ENCODE measurements at places on chromosomes 4 and X. TPM values are rescaled to one million over a fixed set of nuclear protein-coding genes. Genes with fewer than 3 reads are reported as not detected.

DNA sequence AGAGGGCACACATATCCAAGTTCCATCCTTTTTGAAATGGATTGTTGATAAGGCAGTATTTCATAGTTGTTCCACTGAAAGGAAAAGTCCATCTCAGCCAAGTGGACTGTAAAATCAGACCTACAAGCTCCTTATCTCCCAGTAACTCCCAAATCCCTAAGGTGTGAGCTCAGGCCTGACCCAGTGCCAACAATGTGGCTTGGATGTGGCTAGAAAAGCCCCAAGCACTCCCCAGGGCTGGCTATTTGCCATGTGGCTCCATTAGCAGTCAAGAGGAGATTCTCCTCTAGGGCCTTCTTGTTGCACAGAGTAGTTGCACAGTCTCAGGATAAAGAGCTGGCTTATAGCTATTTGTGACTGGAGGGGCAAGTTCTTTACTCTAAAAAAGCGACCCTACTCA is 25.0 kb upstream of the DGKK start:
- DNase-seq = no peak

- peak; percentile 32 for DNase-seq
Observed at GRCh38 chr4:24583451-24584210, 723 bp downstream of the DHX15 start.

Gene CDKL5
- total RNA-seq = 18.3 TPM

- no peak for DNase-seq
Observed at GRCh38 chr4:104015680-104016079, 295.9 kb upstream of the TACR3 start.

DNA sequence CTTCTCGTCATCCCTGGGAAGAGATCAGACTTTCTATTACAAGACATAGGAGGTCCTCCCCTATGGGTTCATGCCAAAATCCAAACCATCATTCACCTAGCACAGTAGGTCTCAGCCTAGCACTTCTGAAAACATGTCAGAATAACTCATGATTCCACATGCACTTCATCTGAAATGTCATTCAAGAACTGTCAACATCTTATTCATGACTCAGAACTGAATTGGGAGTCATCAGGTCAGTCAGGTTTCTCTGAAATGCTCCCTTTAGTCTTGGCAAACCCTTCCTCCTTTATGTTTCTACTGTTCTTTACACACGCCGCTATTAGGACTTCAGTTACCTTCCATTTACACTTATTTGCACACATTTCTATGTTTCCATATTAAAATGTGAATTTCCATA is 67.2 kb downstream of the ANTXR2 start:
- DNase-seq = no peak

Gene FAM47E
- total RNA-seq = 7.3 TPM

DNA sequence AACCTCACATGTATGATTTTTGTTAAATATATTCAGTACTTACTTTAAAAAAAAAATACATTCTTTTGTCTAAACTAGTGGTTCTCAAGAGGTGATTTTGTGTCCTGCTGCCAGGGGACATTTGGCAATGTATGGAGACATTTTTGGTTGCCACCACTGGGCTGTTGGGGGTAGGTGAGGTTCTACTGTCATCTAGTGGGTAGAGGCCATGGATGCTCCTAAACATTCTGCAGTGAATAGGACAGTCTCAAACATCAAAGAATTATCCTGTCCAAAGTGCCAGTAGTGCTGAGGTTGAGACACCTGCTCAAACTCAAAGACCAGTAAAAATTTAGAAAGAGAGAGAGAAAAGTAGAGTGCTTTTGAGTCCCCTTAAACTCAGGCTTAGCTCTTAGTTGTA is 32.9 kb upstream of the PGM2 start:
- DNase-seq = peak; percentile 51

DNA sequence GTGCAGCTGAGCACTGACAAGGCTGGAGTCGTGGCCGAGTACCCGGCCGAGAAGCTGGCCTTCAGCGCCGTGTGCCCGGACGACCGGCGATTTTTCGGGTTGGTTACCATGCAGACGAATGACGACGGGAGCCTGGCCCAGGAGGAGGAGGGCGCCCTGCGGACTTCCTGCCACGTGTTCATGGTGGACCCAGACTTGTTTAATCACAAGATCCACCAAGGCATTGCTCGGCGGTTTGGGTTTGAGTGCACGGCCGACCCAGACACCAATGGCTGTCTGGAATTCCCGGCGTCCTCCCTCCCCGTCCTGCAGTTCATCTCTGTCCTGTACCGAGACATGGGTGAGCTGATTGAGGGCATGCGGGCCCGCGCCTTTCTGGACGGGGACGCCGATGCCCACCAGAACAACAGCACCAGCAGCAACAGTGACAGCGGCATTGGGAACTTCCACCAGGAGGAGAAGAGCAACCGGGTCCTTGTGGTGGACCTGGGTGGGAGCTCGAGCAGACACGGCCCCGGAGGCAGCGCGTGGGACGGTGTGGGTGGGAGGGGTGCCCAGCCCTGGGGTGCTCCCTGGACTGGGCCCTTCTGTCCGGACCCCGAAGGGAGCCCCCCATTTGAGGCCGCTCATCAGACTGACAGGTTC is 24.3 kb downstream of the RGS12 start:
- no peak for DNase-seq

Gene POU3F4
- total RNA-seq = 6.8 TPM

DNA sequence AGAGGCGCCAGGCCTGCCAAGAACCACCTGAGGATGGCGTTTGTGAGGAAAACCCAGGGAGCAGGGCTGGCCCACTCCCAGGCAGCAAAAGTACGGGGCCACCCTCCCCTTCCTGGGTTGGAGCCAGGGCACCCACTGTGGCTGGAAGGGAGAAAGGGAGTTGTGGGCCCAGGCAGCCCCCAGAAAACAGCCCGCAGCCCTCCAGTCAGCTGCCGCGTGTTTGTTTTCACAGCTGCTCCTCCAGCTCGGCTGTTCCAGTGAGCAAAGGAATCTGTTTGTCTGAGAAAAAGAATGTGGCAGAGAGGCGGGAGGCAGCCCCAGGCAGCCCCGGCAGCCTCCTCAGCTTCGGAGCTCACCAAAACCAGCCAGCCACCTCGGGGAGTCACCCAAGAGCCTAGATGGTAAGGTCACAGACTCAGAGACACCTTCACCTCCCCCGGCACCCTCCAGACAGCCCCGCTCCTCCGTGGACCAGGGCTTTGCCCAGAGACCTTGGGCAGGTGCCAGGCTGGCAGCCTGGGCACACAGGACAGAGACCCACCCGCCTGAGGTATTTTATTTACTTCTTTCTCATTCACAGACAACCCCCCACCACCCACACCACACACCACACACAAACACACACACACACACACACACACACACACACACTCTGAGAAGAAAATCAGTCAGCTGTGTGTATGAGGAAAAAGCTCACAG is 338.1 kb downstream of the BCOR start:
- DNase-seq = no peak

GRCh38 chr4:125663896-125664767 is 349.4 kb downstream of the FAT4 start:
- DNase-seq = no peak

DNA sequence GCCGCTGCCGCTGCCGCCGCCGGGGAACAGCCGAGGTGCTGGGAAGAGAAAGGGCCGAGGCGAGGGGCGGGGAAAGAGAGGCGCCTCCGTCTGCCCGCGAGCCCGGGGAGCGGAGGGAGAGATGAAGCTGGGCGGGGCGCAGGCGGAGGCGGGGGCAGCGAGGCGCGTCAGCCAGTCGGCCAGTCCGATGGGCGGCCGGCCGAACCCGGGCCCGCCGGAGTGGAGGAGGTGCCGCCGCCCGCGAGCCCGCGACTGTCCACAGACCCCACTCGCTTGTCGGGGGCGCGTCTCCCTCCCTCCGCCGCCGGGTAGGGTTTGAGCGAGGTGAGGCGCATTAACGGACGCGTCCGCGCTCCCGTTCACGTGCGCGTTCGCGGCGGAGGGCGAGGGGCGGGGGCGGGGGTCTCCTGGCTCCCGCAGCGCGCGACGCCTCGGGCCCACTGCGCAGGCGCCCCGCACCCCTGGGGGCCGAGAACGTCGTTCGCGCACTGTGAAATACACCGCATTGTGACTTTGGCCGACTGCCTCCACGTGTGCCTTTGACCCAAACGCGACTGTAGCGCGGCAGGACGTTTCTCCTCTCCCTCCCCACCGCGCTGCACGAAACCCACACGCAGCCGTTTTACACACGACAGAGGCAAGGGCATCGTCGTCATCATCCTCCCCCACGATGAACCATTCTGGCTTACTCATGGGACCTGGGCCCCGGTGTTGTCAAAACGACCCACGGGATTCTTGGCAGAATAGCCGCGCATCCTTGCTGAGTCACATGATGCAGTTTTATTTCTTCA is at the start of gene NUDT11:
NUDT11 (minus strand) TSS at position 92 of the 791 bp plus-strand sequence. CDS start 148 bp downstream, outside the sequence.
- DNase-seq = peak; percentile 63

DNA sequence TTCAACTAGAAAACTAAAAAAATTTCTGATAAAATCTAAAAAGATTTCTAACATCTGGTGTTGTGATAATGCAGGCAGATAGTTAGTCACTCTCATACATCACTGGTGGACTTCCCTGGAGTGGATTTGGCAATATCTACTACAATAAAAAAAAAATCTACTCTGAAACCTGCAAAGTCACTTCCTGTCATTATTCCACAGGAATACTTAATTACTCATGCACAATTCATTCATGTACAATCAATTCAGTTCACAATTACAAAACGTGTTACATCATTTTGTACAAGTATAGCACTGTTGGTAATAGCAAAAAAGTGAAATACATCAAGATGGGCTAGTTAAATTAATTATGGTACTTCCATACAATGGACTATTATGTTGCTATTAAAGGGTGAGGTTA is 16.5 kb upstream of the RHOH start:
- no peak for DNase-seq

- peak; percentile 24 for DNase-seq
Observed at GRCh38 chrX:70422851-70423341, at the start of gene GDPD2. TSS of gene GDPD2 (plus strand) at chrX:70423314. CDS start at chrX:70424985, 1,671 bp downstream.

DNA sequence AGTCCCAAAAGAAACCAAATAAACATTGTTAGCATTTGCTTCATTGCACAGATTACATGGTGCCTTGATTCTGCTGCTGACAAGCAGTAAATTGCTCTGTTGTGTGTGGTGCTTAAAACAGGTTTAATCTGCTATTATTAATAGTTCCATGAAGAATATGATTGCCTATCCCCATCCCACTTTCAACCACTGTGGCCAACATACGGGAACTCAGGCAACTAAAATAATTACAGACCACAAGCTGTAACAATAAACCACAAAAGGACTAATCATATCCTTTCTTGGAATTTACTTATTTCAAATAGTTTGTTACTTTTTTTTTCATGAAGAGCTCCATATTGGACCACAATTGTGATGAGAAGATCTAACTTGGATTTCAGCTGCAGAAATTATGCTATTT is 131.5 kb downstream of the PACRGL start:
- no peak for DNase-seq

- no peak for DNase-seq
Observed at GRCh38 chr4:15562623-15563022, 92.5 kb downstream of the FBXL5 start.

DNA sequence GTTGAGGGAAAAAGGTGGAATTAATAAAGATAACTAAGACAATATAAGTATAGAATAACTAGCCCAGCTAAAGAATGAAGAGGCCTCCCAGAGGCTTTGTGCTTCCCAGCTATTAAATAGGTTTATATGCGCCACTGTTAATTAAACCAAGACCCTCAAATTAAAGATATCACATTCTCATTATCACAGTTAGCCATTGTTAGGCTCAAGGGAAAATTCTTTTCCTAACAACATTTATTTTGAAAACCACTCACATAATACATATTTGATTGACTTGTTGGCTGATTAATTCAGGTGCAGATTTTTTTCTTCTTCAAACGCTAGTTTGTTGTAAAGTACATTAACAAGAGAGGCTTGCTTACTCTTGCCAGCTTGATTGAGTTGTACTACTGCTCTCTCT is 216.8 kb upstream of the TRAM1L1 start:
- DNase-seq = no peak

- no peak for DNase-seq
Observed at GRCh38 chr4:48332661-48333060, 8.7 kb upstream of the SLAIN2 start.

DNA sequence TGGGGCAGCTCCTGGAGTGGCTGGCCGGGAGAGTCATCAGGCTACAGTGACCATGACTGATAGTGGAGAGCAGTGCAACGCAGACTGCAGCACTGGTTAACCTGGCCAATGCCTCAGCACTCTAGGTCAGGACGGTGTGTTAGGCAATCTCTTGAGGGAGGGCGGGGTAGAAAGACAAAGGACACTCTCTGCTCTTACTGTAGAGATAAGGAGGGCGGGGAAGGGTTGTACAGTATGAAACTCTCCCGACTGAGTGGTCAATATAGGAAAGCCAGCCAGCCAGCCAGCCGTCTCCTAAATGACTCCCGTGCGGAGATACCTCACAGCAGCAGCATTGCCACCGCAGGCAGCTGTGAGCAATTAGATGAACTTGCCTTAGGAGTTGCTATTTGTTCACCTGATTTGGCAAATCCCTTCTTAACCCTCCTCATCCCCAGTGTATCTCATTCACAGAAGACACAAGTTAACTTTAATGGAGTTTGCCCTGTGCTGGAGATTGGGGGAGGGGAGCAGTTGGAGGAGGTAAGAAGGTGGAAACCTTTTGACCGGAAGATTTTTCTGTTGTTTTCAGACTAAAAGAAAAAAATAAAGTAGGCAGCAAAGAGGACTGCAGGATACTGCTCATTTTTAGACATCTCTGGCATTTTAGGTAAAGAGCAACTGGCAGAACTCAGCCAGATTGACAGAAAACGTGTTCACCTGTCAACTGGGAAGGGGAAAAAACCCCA is 330.5 kb downstream of the HNRNPD start:
- DNase-seq = no peak

Gene IL15
- 1.1 TPM for total RNA-seq

- DNase-seq = no peak
Observed at GRCh38 chrX:82816562-82816961, 691.5 kb upstream of the POU3F4 start.

DNA sequence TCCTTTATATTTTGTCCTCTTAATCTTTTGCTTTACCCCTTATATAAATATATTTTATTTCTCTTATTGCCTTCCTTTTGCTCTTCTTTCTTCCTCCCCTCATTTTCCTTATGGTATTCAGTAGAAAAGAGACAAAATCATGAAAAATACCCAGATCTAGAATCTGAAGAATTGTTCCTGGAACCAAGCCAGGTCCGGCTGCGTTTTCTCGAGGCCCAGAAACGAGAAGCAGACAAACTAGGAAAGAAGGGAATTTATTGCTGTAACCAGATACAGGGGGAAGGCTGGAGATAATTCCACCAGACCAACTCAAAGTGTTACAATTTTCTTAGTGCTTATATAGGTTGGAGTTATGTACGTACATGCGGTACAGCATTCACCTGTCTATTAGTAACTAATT is 328.7 kb downstream of the GABRG1 start:
- no peak for DNase-seq

Gene TMPRSS11F
- not detected for total RNA-seq

Gene TMEM144
- 4.0 TPM for total RNA-seq

GRCh38 chrX:47831788-47832187 is 4.9 kb upstream of the ZNF81 start:
- peak; percentile 20 for DNase-seq

Gene TCEAL6
- 3.0 TPM for total RNA-seq

DNA sequence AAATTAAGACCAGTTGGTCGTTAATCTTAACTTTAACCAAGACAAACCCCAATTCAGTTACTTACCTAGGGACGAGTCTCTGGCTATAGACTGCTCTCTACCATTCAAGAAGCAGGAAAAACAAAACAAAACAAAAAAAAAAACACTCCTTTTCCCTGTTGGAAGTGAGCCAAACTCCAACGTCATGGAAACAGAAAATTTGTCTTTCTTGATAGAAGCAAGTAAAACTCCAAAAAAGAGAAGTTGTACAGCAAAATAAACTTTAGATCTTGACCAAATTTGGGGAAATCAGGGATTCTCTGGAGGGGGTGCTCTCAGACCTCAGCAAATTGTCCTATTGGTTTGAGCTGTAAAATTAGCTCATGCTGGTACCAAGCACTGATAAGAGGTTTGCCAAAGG is 3.7 kb downstream of the CNGA1 start:
- DNase-seq = no peak

Gene PPEF2
- total RNA-seq = not detected
